ENCODE measurements at places on chromosomes 7 and 10.
A peak's percentile ranks its signal among the peaks of the same experiment; 100 is the strongest.

GRCh38 chr10:130054021-130054420, 56.6 kb downstream of the C10orf143 start:
- no peak for DNase-seq

DNA sequence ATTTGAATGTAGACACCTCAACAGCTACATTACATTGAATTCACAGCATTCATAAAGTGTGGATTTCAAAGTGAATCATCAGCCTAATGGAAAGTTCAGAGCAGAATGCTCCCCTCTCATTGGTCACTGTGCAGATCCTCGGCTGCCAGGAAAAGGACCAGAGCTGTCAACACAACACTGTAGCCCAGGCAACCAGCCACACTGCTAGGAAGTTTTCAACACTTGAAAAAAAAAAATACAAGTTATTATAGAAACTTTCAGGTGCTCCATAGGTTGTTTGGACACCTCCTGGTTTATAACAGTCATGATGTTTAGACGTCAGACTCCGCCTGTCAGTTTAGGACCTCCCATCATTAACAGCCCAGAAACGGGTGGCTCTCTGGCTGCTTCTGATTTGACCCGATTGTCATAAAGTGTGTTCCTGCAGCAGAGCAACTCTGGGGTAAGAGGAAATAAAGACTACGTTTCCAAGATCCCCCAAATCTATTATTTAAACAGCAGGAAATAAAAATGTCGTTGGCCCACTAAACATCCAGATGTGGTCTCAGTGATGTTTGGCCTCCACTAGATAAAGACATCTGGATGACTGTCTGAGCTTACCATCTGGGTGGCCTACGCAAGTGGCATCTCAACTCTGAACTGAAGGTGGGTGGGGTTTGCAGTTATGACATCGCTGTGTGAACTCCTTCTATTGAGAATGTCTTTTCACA, 117.4 kb downstream of the CABCOCO1 start:
- peak; percentile 1 for DNase-seq

- no peak for DNase-seq
These were observed 90.9 kb upstream of the SMNDC1 start for GRCh38 chr10:110395350-110396283.

DNA sequence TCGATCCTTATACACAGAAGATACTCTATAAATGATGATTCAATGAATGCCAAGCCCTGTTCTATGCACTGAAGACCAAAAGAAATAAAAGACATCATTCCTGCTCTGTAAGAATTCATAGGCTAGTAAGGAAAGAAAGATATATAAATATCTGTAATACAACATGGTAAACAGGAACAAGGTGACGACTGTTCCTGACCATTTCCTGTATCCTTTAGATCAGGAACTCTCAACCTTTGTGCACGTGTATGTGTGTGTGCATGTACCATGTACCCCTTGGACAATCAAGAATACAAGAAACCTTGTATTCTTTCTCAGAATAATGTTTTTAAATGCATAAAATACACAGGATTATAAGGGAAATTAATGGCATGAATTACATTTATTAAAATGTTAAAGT, 7.3 kb upstream of the HK1 start:
- DNase-seq = no peak

DNA sequence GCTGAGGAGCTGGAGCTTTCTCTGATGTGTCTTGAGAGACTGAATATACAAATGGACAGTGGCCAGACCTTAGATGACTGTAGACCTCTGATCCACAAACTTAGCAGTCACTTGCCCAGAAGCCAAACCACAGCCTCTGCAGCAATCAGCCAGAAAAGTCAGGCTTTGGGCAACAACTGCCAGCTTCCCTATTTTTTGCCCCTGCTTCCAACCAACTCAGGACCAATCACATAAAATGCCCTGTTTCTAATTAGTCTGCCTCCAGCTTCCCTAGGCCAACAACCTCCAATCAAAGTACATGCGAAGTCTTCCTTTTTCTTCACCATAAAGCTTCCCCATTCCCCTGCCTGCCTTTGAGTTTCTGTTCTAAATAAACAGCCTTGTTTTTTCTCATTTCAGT, 37.8 kb upstream of the CACUL1 start:
- DNase-seq = peak; percentile 65

- peak; percentile 85 for DNase-seq
These were observed 528 bp upstream of the TNRC18 start for GRCh38 chr7:5423976-5424748.

DNA sequence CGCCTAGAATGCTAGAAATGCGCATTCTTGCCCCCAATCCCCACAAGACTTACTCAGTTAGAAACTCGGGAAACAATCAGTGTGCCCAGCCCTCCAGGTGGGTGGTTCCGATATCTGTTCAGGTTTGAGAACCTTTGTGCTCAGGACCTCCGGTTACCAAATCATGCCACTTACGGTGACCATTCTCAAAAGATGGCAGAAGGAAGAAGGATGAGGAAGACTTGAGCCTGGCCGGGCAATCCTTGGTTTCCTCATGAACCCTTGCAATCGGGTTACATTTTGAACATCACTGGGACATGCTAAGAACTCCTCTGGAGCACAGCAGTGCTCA, 52.1 kb downstream of the RBM17 start:
- no peak for DNase-seq

DNA sequence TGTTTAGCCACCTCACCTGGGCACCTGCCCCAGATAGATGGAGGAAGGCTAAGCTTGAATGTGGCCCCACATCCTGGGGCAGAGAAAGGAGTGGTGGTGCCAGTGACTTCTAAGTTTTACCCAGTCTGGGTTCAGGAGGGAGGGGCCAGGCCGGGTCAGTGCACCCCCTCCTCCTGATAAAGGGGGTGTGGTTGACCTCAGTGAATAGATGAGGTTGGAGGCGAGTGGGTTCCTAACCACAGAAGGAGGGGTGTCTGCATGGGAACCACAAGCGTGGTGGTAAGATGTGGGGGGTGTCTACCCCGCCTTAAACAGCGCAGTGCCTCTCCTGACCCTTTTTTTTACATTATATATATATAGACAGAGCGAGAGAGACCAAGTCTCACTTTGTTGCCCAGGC, 105.3 kb upstream of the KCTD7 start:
- no peak for DNase-seq

DNA sequence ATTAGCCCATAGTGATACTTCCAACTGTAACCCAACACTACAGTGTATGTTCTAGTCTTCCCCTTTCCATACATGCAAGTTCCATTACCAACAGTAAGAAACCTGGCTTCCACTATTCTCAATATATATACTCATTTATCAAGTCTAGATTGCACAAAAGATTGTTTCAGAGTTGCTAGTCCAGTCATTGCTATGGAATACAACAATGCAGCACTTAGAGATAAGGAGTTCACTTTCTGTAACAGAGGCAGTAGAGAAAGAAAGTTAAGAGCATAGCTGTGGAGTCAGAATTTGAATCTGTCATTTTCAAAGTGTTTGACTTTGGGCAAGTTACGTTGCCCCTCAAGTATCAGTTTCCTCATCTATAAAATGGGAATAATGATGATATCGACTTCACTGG, 90.1 kb downstream of the RTKN2 start:
- DNase-seq = no peak

GRCh38 chr7:65477326-65477725, 103.7 kb downstream of the ZNF92 start:
- no peak for DNase-seq

DNA sequence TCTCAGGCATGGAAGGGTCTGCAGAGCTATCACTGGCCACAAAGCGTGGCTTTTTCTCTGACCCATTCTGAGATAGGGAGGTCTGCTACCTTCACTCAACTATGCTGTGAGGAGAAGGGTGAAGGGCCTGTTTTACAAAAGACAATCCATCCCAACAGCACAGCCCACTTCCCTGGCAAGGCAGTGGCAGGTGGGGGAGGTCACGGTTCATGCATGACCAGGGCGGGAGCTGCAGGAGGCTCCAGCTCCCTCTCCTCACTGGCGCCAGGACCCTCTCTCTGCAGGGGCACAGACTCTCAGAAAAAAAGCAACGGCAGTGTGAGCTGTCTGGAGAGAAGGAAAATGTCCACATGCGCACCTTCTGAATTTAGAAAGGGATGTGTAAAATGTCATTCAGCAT, 28.5 kb downstream of the GRB10 start:
- DNase-seq = no peak

DNA sequence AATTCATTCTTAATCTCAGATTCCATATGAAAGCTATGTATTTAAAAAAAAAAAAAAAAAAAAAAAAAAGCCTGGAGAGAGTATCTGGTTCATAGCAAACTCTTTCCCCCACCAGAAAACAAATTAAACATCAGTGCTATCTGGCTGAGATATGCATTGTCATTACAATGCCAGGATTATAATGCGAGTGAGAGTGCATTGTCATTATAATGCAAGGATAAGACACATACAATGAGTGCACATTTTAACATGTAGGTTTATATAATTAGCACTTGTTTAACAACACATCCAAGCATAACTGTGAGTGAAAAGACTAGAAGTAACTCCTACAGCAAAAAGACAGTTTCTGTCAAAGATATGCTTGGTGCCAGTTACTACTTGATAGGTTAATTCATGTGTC, 48.1 kb downstream of the ITPRID1 start:
- no peak for DNase-seq

- no peak for DNase-seq
These were observed 8.8 kb downstream of the DLX5 start for GRCh38 chr7:97015756-97016380.

DNA sequence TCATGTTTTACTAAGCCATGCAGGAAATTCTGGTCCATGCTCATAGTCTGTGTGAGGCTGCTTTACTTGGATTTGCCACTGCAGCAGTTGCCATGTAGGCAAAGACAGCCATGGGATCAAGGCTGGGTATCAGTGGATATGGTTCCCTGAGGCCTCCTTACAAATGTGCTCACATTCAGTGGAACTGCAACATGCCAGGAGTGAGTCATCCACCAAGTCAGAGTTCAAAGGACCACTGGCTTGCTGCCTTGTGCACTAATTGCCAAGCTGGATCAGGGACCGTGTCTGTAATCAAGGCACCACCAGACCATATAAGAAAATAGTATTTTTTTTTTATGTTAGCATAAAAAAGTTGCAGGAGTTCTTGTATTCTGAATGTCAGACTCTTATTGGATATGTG, 101.0 kb downstream of the CDCA7L start:
- DNase-seq = no peak

- no peak for DNase-seq
These were observed 54.1 kb upstream of the NPSR1 start for GRCh38 chr7:34603711-34604444.

DNA sequence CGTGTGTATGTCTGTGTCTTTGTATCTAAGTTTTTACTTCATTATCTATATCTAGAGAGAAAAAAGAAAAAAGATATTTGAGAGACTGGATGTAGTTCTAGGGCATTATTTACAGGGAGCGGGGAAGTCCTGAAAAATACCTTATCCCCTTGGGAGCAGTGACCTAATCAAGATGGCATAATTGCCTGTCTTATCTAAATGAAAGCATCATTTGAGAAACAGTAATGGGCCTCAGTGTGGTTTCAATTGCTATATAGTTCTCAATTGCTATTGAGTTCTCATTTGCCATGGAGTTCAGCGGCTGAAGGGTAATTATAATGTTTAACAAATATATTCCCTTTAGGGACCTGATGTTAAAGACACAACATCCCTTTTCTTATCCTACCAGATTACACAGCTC, 216.5 kb downstream of the PLXNA4 start:
- no peak for DNase-seq

- no peak for DNase-seq
These were observed 233.8 kb downstream of the SORCS1 start for GRCh38 chr10:106930751-106931150.

DNA sequence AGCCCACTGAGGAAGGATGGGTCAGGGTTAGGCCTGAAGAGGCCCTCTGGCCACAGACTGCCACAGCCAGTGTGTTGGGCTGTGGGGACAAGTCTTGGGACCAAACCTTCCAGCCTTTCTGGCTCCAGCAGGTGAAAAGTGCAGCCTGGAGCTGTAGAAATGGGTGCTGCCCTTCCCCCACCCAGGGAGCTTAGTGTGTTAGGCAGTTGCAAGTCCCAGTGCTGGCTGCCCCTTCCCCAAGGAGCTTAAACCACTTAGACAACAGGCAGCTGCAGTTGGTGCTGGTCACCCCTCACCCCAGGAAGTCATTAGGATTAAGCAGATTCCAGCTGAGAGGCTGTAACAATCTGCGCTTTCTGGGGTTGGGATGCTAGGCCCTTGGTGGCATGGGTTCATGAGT, 563.3 kb downstream of the NRG3 start:
- DNase-seq = no peak

DNA sequence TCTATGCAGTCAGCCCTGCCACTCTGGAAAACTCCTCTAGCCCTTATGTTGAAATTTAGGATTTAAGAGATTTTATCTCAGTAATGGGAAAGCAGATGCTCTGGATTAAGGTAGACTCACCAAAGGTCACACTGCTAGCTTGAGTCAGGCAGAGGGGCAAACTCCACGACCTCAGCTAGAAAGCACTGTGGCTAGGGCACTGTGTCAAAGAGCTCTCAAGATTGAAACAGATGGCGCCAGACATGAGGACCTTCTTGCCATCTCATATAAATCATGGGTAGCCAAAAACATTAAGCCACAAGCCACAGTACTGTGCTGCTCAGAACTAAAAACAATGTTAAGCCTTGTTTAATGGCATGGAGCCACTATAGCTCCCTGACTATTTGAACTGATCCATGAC, 188.7 kb downstream of the DNAJC1 start:
- DNase-seq = no peak

DNA sequence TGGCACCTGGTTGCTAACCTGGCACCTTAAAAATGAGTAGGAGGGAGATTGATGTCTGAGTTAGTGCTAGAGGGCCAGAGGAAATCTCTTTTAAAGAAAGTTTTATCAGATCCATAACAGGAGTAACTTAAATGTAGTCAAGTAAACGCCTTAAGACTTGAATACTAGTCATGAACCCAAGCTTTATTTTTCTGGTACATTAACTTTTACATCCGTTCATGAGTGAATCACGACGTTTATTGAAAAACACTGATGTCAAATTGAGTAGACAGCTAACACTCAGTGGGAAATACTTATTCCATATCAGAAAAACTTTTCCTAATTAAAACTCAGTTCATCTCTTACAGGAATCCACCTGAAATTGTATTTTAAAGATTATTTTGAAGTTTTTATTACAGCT, 6.9 kb upstream of the LAMB1 start:
- DNase-seq = no peak

DNA sequence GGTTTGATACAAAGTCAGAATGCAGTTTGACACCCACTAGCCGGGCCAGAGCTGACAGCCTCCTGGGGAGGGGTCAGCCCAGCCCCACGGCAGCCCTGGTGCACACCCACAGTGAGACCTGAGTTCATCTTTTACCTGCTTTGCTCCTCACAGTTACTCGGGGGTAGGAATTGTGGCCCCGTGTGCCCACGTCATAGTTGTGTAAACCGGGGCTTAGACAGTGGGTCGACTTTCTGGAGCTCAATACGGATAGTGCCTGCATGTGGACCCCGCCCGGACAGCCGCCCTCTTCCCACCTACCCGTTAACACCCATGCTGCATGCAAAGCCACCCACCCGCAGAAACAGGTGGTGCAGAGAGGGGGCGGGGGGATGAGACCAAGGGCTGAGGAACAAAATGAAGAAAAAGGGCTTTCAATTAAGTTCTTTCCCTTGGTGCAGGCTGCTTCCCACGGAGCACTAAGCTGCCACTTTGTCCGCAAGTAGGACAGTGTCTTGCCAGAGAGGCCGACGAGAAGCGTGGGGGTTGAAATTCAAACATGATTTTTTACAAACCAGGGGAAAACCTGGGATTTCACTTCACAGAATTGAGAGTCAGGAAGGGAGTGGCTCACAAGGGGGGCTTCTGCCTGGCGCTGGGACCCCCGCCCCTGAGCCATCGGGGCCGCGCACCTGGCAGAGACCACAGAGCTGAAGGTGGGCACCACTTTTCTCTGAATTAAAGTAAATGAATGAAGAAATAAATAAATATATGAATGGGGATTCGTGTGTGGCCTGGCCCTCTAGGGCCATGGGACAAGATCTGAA, 24.6 kb upstream of the FOXL3 start:
- no peak for DNase-seq

Measured in CD4-positive, alpha-beta T cell treated with Interleukin-1 beta for 1 hour (primary cell).